Naive thymus-derived CD4-positive, alpha-beta T cell (primary cell): ENCODE measurements at places on chromosomes 6 and 20. TPM values are rescaled to one million over a fixed set of nuclear protein-coding genes. Genes with fewer than 3 reads are reported as not detected.
A peak's percentile ranks its signal among the peaks of the same experiment; 100 is the strongest.

FITM2 gene
- 5.0 TPM for total RNA-seq

DEFB132 gene
- total RNA-seq, result not detected

INSM1 gene
- total RNA-seq, result not detected

SLC4A11 gene
- 0.19 TPM for total RNA-seq

NRN1 gene
- total RNA-seq, result 0.22 TPM

CPXM1 gene
- 1.8 TPM for total RNA-seq

GRCh38 chr6:56148488-56149186 lies 98.7 kb downstream of the COL21A1 start:
- H3K4me3 ChIP-seq, result no peak overlapping the region
- DNase-seq, result no peak
- no peaks in the 10 kb centered on the region for H3K4me1 ChIP-seq
- H3K36me3 ChIP-seq, result no peaks in the 10 kb centered on the region
- no peak overlapping the region for H3K27ac ChIP-seq
- H3K27me3 ChIP-seq, result no peaks in the 10 kb centered on the region

DNA sequence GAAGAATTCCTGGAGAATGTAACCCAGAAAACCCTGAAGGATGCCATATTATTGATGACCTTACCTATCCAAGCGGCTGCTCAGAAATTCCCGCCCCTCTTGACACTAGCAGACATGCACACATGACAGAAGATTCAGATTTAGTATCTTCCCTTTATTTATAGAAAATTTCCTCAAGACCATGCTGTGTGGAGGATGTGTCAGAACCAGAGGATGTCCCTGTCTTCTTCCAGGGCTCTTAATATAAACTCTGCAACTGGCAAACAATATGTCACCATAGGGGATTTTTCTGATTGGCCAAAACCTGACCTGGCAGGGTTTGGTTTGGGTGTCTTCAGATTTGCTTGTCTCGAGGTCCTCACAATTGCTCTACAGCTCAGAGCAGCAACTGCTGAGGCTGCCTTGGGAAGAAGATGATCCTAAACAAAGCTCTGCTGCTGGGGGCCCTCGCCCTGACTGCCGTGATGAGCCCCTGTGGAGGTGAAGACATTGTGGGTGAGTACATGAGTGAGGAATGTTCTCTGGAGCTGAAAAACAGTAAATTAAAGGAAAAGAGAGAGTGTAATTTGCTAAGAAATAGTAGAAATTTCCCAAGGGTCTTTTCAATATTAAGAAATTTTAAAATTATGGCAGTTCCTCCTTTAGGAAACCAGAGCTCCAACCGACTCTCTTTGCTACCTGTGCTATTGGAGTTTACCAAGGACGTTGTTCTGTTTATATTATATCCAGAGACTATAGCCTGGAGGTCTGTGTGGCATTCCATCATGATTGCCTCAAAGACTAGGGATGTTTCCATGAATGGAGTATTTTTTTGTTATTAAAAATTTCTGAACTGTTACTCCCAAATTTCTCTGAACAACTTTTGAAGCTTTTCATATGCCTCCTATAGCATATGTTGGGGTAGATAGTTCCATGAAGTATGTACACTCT lies at the start of gene HLA-DQA2:
TSS of gene HLA-DQA2 (plus strand) at position 361 of the 930 bp plus-strand sequence. CDS start at position 414, 53 bp downstream.
- DNase-seq, result no peak
- no peak within 1 kb of the TSS for H3K4me3 ChIP-seq

DNA sequence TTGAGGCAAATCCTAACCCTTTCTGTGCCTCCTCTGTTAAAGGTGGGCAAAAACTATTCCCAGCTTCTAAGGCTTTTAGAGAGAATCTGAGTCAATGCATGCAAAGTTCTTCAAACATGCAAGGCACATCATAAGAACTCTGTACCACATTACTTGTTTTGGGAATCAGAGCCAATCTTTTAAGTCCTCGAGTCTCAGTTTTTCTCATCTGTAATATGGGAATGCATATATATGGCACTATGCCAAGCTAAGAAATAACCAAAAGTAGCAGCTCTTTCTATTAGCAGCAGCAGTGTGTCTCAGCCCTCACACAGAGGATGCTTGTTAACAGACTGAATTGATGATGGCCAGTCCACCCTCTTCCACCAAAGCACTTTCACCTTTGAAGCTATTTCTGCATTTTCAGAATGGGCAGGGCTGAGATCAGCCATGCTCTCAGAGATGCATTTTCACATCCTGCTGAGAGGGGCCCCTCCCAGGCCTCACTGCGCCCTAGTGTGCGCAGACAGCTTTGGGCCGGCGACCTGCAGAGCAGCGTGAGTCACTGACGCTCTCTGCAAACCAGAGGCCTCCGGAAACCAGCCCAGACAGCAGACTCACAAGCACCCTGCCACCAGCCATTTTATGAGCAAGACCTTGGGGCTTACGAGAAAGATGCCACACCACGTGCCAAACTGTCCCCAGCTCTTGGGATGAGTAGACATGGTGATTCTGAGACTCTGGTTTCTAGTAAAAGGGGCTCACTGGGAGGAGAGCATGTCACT lies 138.0 kb downstream of the NFATC2 start:
- H3K4me3 ChIP-seq, result no peak overlapping the region
- peak; percentile 53 for DNase-seq
- H3K4me1 ChIP-seq, result peaks cover 48% of the 10 kb centered on the region

- no peaks in the 10 kb centered on the region for H3K27me3 ChIP-seq
- no peak overlapping the region for H3K27ac ChIP-seq
- no peak for DNase-seq
- no peaks in the 10 kb centered on the region for H3K36me3 ChIP-seq
- no peaks in the 10 kb centered on the region for H3K4me1 ChIP-seq
- H3K4me3 ChIP-seq, result no peak overlapping the region
Measured at GRCh38 chr6:81767163-81767891, 14.8 kb upstream of the TENT5A start.

DNA sequence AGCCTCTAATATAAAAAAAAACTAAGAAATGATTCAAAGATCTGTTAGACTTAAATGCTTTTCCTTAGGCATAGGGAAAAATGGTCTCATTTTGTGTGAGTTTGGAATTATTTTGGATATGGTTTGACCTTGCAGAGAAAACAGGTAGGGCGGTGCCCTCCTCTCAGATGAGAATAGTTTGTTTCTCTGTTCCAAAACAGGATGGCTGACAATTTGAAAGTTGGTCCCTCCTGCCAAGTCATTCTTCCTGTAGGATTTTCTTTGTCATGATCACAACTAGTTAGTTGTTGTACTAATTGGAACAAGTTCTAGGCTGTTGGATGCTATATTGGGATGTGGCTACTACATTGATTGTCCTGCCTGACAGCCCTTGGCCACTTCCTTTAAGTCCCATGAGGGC lies 108.6 kb downstream of the BCKDHB start:
- no peaks in the 10 kb centered on the region for H3K4me1 ChIP-seq
- H3K27me3 ChIP-seq, result no peaks in the 10 kb centered on the region
- no peaks in the 10 kb centered on the region for H3K36me3 ChIP-seq
- H3K4me3 ChIP-seq, result no peak overlapping the region
- DNase-seq, result no peak
- no peak overlapping the region for H3K27ac ChIP-seq
